ENCODE measurements at places on chromosomes 3 and 15.

DNA sequence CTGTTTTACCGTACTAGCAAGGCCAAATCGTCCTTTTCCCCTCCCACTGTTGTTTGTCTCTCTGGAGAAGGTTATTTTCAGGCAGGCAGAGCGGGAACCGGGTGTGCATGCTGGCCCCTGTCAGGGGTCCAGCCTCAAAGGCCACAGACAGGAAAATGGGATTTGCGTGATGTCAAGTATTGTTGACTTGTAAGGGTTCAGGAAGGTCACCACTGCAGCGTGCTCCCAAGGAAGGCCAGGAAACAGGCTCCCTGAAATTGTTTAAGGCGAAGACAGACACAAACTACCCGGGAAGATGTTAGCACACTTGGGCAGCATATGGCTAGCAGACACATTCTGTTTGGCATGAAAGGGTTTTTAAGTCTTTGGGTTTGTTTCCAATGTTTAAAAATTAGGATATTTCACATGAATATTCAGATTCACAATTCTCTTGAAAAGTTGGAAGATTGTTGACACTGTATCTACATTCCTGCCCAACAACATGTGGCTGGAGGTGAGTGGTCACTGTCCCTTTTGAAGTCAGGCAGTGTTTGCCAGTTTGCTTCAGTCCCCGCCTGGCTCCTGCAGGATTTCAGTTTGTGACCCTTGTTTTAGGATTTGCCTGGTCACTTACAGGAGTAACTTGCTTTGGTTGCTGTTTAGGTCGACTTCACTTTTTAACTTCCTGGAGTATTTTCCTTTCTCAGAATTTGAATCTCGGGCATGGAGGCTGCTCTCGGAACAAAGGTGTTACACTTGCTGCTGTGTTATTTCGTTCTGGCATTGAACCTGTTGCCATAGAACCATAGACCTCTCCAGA, 90.4 kb downstream of the BDH1 start:
- no peak for DNase-seq

- no peak for DNase-seq
These were observed 33.2 kb downstream of the MTMR10 start for GRCh38 chr15:30958219-30958618.

DNA sequence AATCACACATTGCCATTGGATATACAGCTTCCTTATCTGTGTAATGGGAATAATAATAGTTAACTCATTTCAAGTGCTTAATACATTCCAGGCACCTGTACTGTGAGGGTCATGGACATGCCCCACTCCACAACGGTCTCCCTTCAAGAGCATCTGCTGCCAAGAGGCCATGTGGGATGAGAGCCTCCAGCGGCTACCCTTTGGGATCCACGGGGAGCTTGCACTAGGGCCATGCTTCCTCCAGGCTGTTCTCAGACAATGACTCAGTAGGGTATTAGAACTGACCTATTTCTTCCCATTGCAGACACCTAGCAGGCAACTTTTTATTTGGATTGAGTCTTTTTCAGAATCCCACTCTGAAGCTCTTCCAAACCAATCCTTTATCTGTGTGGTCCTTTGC, 1078.9 kb downstream of the TUSC7 start:
- DNase-seq: no peak

GRCh38 chr15:68510558-68510957, 68.2 kb upstream of the CORO2B start:
- DNase-seq: no peak

DNA sequence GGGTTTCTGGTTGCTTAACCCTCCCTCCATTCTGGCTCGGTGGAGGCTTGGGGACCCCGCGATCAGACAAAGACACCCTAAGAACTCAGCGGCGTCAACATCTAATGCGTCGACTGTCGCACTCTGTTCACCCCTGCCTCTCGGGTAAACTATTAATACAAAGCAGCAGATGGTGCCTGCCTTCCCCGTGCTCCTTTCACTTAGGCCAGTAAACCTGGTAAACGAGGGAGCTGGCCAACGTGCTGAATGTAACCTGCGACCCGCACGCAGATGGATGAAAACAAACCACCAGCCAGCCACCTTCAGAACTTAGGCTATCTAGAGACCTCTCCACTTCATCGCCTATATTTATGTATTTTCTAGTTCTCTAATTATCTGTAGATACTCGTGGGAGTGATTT, 848 bp upstream of the CADPS start:
- no peak for DNase-seq

DNA sequence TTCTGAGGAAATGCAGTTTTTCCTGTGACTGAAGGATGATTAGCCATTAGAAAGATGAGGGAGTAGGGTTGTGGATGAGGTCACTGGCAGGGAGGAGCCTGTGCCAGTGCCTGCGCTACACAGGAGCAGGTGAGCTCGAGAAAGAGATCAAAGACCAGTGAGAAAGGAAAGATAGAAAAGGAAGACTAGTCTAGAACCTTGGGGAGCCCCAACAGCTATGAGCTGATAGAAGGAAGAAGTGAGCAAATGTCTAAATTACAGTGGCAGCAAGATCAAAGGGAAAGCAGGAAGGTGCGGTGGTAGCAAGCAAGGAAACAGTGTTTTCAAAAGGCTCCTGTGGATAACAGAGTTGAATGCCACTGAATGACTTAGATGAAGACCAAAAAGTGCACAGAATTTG, 39.6 kb downstream of the LNP1 start:
- no peak for DNase-seq
